ENCODE measurements at places on chromosomes 3 and 15.
A peak's percentile ranks its signal among the peaks of the same experiment; 100 is the strongest.

DNA sequence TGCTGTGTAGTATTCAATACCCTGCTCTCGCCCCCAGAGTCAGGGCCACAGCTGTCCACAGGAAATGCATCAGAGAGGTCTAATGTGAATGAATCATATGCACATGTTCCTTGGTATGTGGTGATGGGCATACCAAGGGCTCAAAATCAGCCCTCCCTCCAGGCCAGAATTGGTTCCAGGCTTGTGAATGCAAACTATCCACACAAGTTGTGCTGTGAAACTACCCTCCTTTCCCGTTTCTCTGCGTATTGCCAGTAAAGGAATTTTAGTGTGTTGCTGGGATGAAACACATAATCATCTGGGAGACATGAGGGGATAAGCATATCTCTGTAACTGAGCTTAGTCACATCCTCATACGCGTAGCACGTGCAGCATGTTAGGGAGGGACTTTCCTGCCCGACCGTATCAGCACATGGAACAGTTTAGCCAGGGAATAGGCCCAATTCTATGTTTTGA, 9.2 kb upstream of the MME start:
- DNase-seq, result peak; percentile 96

GRCh38 chr3:171163101-171164066, 136.9 kb upstream of the SLC2A2 start:
- no peak for DNase-seq

DNA sequence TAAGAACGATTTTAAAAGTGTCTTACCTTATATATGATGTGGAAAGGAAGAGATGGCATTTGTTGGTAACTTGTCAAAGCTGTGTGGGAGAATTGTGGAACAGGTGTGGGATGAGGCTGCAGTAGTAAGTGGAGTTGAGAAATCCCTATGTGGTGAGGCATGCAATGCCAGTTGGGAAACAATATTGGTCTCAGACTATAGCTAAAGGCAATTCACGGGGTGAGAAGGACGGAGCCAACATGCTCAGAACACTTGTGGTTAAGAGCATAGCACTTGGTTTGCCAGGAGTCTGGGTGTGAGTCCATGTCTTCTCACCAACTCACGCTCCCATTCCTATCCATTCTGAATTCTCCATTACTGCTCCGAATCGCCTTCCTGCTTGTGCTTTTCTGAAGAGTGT, 615.6 kb upstream of the ADAMTS9 start:
- no peak for DNase-seq

- no peak for DNase-seq
Observed at GRCh38 chr3:143753456-143753855, 94.8 kb downstream of the SLC9A9 start.

DNA sequence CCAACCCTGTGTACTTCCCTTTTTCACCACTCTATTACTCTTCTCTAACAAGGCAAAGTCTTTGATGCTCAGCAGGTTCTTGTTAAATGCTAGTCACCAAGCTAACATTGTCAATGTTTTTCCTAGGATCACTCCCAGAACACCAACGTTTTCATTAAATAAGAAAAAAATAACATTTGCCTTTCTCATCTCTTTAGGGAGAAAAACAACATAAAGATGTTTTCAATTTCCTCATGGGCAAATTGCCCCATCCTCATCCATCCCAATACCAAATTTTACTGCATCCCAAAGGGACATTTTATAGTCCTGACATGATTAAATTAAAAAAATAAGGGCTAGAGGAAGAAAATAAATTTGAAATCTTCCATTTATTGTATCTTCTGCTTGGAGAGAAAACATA, 106.5 kb downstream of the SUCNR1 start:
- DNase-seq, result no peak

DNA sequence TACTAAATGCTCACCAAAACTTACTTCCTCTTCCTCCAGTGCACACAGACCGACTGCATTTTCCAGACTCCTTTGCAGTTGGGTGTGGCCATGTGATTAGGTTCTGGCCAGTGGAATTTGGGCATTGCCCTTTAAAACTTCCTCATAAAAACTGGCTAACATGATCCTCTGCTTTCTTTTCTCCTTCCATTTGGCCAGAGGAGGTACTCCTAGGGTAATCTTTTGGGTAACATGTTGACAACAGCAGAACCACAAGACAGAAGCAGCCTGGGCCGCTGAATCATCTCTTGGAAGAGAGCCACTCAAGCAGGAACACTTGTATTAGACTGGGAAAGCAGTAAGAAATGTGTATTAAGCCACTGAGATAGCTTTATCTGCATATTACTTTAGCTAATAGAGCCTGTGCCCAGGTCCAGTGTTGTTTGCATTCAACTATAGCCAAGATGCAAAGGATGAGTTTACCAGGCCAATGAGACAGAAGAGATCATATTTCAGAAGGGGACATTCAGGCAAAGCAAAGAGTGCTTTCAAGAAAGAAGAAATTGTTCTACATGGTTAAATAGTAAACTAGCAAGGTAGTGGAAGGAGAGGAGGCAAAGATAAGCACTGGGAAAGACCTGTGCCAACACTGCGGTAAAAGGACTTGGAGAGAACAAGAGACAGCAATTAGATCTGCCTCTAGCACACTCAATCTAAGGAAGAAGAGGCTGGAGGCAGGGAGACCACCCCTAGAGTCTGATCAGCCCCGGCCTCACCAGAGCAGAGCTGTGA, 79.8 kb downstream of the PLCH1 start:
- peak; percentile 89 for DNase-seq

- DNase-seq, result no peak
Observed at GRCh38 chr3:192897005-192897404, 20.7 kb downstream of the MB21D2 start.

GRCh38 chr15:67937153-67937761, 97.4 kb upstream of the RNU6-1 start:
- no peak for DNase-seq

- DNase-seq, result no peak
Observed at GRCh38 chr15:51757450-51757849, 6.1 kb downstream of the TMOD2 start.

GRCh38 chr15:93348711-93349545, 259.9 kb upstream of the RGMA start:
- DNase-seq, result no peak

All from astrocyte of the spinal cord (primary cell).